Spinal cord (tissue), 10 donors: ENCODE measurements at places on chromosomes 1 and 21.

- no peaks in the 10 kb centered on the region for H3K27me3 ChIP-seq
- peak within 1 kb of the TSS; percentile 94 for H3K27ac ChIP-seq
- H3K4me1 ChIP-seq: peaks cover 15% of the 10 kb centered on the region
Measured at GRCh38 chr1:235866205-235866912, at the start of gene LYST. TSS of gene LYST (minus strand) at chr1:235866906. CDS start at chr1:235830417, 36,489 bp downstream.

- no peak for DNase-seq
- H3K4me3 ChIP-seq: no peak overlapping the region
- H3K27me3 ChIP-seq: no peaks in the 10 kb centered on the region
Measured at GRCh38 chr1:205263580-205264190, 35.9 kb downstream of the TMCC2 start.

DNA sequence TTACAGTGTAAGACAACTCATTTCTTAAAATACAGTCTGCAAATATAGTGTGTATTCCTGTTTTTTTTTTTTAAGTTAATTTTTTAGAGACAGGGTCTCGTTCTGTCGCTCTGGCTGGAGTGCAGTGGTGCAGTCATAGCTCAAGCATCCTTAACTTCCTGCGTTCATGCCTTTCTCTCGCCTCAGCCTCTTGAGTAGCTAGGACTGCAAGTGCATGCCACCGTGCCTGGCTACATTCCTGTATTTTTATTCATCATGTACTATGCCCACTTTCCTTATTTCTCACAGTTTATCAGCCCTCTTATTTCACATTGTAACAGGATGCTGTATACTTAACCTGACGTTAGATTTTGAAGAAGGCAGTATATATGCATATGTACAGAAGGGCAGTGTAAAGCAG, 26.7 kb downstream of the MIER1 start:
- peaks cover 9% of the 10 kb centered on the region for H3K36me3 ChIP-seq
- no peak overlapping the region for H3K4me3 ChIP-seq
- H3K4me1 ChIP-seq: no peaks in the 10 kb centered on the region
- no peak overlapping the region for H3K27ac ChIP-seq
- no peak for DNase-seq

DNA sequence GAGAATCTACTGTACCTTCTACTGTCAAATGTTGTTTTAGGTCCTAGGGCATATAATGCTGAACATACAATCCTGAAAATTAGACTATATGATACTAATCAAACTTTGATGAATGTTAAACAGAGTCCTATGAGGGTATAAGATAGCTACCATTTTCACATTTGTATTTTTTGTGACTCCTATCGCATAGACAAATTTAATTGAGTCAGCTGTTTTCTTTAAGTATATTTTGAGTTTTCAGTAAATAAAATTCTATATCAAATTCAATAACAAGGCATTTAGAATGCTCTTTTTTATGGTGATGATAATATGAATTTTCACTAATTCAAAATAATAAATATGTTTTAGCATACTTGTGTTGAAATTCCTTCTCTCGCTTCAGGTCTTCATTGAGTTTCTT, 10.0 kb downstream of the LRRC39 start:
- no peak overlapping the region for H3K27ac ChIP-seq
- no peaks in the 10 kb centered on the region for H3K36me3 ChIP-seq
- H3K27me3 ChIP-seq: no peaks in the 10 kb centered on the region
- H3K4me1 ChIP-seq: no peaks in the 10 kb centered on the region

DNA sequence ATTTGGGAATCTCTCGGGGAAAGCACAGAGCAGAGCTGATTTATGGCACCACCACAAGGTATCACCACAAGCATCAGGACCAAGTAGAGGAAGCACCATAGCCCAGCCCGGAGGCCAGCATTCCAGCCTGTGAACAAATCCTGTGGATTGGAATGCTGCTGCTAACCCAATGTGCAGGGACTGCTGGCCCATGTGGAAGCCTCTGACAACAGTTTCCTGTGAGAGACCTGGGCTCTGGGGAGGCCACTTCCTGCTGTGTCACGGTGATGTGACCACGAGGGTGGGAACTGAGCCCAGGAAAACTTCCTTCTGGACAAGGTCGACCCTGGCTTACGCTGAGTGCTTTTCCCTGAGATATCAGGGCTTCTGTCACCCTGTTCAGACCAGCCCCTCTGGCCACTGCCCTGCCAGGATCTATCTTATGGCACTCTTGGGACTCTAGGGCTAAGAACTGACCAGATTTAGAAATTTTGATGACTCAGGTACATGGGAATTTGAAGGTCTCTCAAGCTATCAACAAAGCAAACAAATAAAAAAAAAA, 88.3 kb upstream of the NGF start:
- H3K4me3 ChIP-seq: no peak overlapping the region
- DNase-seq: no peak
- no peak overlapping the region for H3K27ac ChIP-seq
- H3K27me3 ChIP-seq: no peaks in the 10 kb centered on the region
- peaks cover 2% of the 10 kb centered on the region for H3K4me1 ChIP-seq
- no peaks in the 10 kb centered on the region for H3K36me3 ChIP-seq

DNA sequence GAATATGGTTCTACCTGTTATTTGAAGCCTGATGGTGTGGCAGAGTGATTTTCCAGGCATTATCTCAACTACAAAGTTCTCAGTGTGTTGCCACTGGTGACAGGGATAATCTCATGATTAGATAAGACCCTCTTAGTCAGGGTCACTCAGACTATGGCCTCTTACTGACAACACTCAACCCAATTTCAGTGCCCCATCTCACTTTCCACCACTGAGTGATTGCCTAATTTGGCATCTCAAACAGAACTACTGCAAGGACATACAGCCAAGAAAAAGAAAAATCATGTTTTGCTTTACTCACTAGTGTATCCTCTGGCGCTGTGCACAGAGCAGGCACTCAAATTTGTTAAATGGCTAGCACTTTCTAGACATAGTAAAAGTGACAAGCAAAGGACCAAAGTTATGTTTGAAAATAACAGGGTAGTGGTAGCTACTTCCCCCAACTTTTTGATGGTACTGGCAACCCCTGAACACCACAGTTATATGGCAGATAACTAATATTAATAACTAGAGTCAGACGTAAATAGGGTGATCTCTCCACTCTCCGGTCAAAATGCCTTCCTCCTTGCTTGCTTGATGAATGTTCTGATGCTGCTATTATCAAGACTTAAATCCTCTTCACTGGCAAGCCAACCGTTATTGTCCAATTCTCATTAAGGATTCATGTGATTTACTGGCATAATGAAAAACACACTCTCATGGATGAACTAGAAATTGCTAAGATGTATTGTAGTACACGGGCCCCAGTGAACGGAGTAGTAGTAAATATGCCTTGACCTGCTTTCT, 37.1 kb upstream of the SLC30A10 start:
- no peak for DNase-seq
- no peaks in the 10 kb centered on the region for H3K27me3 ChIP-seq
- no peak overlapping the region for H3K4me3 ChIP-seq
- H3K4me1 ChIP-seq: no peaks in the 10 kb centered on the region
- H3K36me3 ChIP-seq: peaks cover 6% of the 10 kb centered on the region

- no peak overlapping the region for H3K27ac ChIP-seq
- DNase-seq: no peak
- H3K36me3 ChIP-seq: peaks cover 20% of the 10 kb centered on the region
- no peaks in the 10 kb centered on the region for H3K4me1 ChIP-seq
Measured at GRCh38 chr1:65056234-65056633, 89.9 kb upstream of the JAK1 start.

- no peak overlapping the region for H3K4me3 ChIP-seq
- H3K27me3 ChIP-seq: no peaks in the 10 kb centered on the region
- H3K27ac ChIP-seq: no peak overlapping the region
- no peak for DNase-seq
- no peaks in the 10 kb centered on the region for H3K36me3 ChIP-seq
Measured at GRCh38 chr1:230230948-230231773, 164.1 kb downstream of the GALNT2 start.

DNA sequence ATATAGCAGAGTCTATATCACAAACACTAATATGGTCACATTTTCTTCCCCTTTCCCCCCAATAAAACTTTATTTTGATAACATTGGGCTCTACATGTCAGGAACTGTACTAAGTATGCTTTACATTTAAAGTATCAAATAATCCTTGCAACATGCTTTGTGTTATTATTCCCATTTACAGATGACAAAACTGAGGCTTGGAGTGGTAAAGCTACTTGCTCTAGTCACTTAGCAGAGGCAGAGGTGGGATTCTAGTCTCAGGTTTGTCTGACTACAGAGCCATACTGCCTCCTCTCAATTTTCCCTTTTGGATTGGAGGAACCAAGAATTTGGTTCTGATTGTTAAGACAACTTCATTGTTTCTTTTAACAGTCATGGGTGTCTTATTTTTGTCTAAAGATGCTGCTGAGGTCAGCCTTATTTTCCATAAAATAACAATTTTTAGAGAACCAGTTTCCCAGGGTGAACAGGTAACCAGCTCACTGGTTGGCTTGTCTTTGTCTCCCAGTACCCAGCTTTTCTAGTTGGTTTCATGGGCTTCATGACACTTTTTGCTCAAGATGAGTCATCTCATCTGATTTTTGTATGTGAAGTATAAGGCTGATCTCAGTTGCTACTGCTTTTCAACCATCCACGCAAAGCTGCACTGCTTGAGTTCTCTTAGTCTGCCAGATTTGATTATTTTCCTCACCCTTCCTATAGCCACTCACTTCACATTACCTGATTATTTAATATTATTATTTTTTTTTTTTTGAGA, 81.0 kb upstream of the ARID1A start:
- H3K4me3 ChIP-seq: no peak overlapping the region
- H3K36me3 ChIP-seq: no peaks in the 10 kb centered on the region
- no peak overlapping the region for H3K27ac ChIP-seq

GRCh38 chr1:206468571-206468970, 1.7 kb upstream of the IKBKE start:
- peaks cover 50% of the 10 kb centered on the region for H3K4me1 ChIP-seq
- H3K4me3 ChIP-seq: no peak overlapping the region
- H3K27me3 ChIP-seq: peaks cover 9% of the 10 kb centered on the region
- no peak overlapping the region for H3K27ac ChIP-seq
- DNase-seq: no peak
